ENCODE measurements at places on chromosomes 12 and 14.
A peak's percentile ranks its signal among the peaks of the same experiment; 100 is the strongest.

DNA sequence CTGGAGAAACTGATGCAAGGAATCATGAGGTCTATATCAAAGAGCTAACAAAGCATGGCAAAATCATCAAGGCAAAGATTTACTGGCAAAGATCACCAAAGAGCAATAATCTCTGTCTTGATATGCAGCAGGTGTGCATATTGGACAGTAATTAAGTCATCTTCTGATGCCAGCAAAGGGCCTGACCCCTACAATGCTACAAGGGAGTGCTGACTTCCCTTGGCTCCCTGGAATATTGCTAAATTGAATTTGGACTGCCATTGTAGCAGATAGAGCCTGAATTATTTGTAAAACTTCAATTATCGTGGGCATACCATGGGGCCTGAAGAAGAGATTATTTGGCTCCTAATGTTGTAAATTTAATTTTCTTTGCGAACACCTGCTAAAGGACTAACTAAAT is 307.9 kb upstream of the SYT1 start:
- DNase-seq, result no peak

DNA sequence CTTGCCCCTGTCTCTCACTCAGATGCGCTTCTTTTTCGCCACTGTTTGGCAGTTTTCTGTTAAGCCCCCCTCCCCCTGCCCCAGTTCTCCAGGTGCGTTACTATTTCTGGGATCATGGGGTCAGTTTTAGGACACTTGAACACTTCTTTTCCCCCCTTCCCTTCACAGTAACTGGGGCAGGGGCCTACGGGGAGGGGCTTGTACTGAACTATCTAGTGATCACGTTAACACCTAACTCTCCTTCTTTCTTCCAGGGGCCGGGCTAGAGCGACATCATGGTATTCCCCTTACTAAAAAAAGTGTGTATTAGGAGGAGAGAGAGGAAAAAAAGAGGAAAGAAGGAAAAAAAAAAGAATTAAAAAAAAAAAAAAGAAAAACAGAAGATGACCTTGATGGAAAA is 3.7 kb downstream of the PABPN1 start:
- DNase-seq, result no peak

GRCh38 chr12:49055978-49056754 is 4.4 kb downstream of the KMT2D start:
- peak; percentile 98 for DNase-seq

DNA sequence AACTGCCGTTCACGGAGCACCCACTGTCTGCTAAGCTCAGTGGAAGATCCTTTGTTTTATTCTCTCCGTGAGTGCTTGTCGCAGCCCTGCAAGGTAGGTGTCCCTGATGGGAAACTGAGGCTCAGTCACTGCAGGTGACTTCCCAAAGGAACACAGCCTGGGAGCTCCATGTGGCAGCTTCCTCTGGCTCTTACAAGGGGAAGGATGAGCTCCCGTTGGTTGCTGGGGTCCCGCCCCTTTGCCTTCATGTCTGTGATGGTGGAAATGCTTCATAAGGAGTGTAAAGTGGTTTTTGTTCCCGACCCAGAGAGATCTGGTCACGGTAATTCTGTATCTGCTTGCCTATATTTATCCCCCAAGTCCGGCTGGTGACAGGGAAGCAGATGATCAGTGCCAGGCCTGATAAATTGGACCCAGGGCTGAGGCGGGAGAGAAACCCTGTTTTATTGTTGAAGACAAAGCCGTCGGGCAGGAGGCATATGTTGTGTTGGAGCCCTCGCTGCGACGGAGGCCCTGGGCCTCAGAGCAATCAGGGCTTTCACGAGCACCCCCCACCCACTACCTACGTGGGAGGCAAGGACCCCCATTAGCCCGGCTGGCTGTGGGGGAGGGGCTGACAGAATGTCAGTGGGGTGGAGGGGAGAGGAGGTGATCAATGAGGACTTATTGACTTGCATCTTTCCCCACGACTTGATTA is 91.9 kb downstream of the KIF26A start:
- no peak for DNase-seq

DNA sequence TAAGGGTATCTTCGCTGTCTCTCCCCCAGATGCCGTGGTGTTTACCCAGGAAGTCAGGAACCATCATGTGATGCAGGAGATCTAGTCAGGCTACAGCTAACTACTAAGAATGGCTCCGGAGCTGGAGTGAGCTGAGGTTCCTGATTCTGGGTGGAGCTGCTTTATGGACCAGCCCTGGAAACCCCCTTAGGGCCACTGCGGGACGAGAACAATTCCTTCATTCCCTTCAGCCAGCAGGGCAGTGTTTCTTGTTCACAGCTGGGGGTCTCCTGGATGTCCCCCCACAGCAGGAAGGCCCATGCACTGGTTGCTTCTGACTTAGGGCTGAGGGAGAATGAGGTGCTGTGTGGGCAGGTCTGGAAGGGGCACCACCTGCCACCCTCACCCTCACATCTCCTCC is 199.3 kb downstream of the ADGRD1 start:
- DNase-seq, result no peak

DNA sequence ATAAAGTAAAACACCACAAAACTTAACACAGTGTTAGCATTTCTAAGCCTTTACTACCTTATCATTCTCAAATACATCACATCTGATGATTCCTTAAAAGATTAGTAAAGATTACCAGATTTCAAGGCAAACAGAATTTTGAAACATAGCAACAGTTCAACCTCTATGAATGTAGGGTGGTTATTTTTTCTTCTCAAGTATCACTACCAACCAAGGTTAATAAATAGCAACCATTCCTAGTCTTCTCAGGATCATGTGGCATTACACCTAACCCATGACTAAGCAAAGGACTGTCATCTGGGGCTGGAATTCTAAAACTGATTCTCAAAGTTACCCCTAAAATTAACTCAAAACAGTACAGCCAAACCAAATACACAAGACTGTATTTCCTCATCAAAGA is 39.4 kb upstream of the CSRNP2 start:
- no peak for DNase-seq

GRCh38 chr12:52584156-52584682 is 10.6 kb upstream of the KRT74 start:
- no peak for DNase-seq

DNA sequence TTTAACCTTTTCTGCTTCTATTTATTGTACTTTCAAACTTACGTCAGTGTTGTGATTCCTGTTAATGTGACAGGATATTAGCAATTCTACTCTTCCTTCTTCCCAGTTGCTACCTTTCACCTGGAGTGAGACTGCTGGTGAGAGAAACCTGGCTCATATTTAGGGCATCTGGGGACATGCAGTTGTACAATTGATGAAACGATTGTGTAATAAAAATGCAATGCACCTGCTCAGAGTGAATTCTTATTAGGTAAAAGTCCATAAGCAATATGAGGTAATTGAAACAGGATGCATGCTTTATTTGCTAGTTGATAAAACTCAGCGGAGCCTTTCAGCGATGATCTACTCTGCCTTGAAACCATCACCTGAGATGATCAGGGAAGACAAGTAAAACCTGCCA is 116.1 kb upstream of the FBXO33 start:
- no peak for DNase-seq

- DNase-seq, result no peak
Observed at GRCh38 chr12:54558311-54558710, 8.9 kb downstream of the PDE1B start.

DNA sequence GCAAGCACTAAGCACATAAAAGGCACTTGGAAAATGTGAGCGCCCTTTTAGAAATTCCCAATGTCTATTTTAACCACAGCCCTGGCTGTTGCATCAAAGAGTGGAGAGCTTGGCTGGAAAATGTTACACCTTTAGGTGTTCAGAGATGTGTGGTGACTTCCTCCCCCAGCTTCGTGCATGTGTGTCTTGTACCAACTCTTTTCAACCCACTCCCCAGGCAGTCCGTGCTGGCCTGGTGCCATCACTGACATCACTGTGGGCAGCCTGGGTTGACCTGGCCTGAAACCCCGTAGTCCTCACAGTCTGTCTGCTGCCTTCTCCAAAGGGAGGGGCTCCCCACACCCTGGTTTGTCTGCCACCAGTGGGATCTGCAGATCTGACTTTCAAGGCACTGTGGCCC is 101.8 kb downstream of the SCARB1 start:
- DNase-seq, result no peak

DNA sequence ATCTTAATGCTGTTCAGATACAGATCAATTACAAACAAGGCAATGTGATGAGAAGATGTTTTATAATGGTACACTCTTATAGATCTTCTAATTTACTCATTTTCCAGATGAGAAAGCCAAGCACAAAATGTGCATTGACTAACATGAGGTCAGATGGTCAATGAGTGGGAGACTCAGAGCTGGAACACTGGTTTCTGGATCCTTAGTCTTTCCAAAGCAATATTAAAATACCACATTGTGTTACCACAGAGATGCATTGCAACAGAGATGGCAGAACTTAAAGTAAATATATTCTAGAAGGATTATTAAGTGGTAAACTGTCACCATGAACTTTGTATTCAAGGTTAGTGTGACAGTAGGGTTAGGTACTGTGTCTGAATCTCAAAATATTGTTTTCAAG is 113.6 kb downstream of the SLC15A5 start:
- no peak for DNase-seq

DNA sequence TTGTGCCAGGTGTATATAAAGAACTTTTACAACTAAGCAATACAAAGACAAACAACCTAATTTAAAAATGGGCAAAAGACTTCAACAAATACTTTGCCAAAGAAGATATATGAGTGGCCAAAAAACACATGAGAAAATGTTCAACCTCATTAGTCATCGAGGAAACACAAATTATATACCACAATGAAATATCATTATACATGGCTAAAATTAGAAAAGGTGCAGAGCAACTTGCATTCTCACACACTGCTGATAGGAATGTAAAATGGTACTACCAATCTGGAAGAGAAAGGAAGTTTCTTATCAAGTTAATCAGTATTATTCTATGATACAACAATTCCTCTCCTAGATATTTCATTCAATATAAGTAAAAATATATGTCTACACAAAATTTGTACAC is 131.6 kb upstream of the FRMD6 start:
- no peak for DNase-seq

GRCh38 chr12:115072712-115073111 is 388.7 kb upstream of the TBX3 start:
- DNase-seq, result no peak

- DNase-seq, result no peak
Observed at GRCh38 chr12:120574106-120574505, 7.1 kb downstream of the POP5 start.

DNA sequence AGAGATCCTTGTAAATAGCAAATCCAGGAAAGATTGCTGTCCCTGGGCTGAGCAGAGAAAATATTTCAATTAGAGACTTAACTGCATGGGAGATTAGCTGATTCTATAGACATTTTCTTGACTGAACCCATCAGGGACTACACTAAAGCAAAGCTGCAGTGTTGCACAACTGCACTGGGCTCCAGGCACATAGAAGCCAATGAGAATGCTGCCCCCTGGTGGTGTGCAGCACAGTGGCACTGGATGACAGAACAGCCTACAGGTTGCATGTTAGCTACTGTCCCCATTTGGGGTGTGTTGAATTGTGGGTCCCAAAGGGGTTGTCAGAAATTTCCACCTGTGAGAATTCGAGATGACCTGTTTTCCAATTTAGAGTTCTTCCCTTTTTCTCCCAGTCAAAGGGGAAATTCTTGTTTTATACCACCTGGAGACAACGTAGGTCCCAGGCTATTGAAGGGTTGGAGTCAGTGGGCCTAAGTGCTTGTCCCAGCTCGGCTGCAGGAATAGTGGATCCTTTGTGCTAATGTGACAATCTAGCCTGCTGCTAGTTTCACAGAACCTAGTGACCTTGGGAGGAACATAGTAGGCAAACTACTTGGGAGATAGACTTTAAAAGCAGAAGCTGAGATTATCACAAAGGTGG is 114.7 kb downstream of the SLC8A3 start:
- peak; percentile 80 for DNase-seq

DNA sequence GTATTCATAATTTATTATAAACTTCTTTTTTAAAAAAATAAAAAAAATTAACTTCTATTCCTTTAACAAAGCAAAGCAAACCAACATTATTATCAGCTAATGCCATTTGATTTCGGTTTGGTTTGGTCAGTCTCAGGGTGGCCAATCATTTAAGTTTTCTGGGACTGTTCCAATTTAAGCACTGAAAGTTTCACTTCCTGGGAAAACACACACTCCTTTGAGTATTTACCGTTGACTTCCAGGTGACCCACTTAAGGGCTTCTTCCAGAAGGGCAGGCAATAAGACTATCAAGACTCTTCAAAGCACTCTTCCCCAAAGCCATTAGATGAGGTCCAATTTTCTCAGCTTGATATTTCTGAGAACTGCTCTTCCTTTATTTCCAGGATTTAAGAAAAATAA is 854.0 kb downstream of the DIO2 start:
- DNase-seq, result no peak

- no peak for DNase-seq
Observed at GRCh38 chr14:74980731-74981461, 21.8 kb upstream of the EIF2B2 start.

GRCh38 chr12:21604245-21605101 is at the start of gene GYS2:
TSS of gene GYS2 (minus strand) at chr12:21604847. CDS start at chr12:21604592, 255 bp downstream.
- DNase-seq, result no peak

- no peak for DNase-seq
Observed at GRCh38 chr12:109962398-109962797, 33.8 kb downstream of the GIT2 start.

- no peak for DNase-seq
Observed at GRCh38 chr12:103712216-103712615, 125.1 kb downstream of the STAB2 start.

GRCh38 chr12:52182898-52183543 is 8.8 kb downstream of the KRT80 start:
- no peak for DNase-seq

GRCh38 chr14:23578560-23579310 is at the start of gene JPH4:
TSS of gene JPH4 (minus strand) at chr14:23578790. CDS start at chr14:23577453, 1,337 bp downstream.
- DNase-seq, result no peak

DNA sequence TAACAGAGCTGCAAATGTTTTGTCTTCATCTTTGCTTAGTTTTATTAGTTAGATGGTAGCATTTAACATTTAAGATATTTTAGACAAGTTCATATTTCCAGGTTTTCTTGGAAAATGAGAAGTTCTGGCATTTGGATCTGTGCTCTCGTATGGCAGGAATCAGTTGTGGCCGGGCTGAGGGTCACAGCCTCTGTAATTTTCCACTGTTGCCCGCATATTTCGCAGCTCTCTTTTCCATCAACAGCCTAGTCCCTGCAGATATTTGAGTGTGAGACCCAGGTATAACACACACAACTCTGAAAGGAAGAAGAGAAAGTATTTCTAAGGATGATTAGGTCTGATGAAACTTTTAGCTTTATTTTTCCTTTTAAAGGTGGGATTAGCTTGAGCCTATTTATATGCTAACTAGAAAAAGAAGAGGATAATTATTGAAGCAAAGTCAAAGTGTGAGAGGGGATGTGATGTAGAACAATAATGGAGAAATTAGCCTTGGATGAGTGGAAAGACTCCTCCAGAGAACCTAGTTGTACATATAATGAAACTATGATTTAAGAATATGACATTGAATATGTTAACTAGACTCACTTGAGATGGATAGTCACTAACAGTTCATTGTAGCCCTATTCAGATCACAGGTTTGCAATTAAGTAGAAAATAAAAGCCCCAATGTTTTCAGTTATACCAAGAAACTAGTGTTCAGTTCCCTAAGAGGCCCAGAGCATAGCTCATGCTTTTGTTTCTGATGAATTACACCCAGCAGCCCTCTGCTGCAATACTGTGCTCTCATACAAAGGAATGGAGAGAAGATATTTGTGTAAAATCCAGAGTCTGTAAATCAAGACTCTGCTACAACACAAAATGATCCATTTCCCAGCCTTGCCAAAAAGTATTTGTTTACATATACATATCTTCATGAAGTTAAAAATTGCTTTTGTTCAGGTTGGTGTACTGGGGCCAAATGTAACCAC is 158.4 kb downstream of the C12orf50 start:
- no peak for DNase-seq

All from NB4 (cell line).